SK-N-SH (cell line): ENCODE measurements at places on chromosomes 12 and 14.

- no peak for DNase-seq
Measured at GRCh38 chr12:106717673-106718072, 56.8 kb upstream of the RIC8B start.

GRCh38 chr14:32382704-32383103, 53.6 kb downstream of the AKAP6 start:
- DNase-seq: peak; percentile 34

DNA sequence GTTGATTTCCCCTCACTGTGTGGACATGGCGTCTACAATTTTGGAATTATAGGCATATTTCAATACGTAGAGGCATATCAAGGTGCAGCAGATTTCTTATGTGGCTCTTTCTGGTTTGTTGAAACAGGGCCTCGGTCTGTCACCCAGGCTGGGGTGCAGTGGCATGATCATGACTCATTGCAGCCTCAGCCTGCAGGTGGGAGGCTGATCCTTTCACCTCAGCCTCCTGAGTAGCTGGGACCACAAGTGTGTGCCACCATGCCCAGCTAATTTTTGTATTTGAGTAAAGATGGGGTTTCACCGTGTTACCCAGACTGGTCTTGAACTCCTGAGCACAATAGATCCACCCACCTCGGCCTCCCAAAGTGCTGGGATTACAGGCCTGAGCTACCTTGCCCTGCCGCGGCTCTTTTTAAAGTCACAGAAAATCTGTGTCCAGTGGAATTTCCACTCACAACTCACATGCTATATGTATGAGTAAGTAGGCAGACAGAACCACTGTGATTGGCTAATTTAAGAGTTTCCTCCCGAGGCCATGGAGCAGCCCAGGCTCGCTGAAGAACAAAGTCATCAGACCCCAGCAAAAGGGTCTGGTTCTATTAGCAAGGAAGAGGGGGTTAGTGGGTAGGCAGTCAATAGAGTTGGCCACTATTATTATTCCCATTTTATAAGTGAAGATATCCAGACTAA, 9.1 kb downstream of the GNG2 start:
- DNase-seq: no peak

GRCh38 chr14:32073537-32074189, 3.4 kb upstream of the ARHGAP5 start:
- DNase-seq: peak; percentile 61

- DNase-seq: no peak
Measured at GRCh38 chr12:67354322-67354721, 85.2 kb downstream of the CAND1 start.

- DNase-seq: no peak
Measured at GRCh38 chr12:72676556-72676955, 404.4 kb downstream of the TRHDE start.

- no peak for DNase-seq
Measured at GRCh38 chr14:21203470-21204166, 47.8 kb upstream of the OR5AU1 start.

DNA sequence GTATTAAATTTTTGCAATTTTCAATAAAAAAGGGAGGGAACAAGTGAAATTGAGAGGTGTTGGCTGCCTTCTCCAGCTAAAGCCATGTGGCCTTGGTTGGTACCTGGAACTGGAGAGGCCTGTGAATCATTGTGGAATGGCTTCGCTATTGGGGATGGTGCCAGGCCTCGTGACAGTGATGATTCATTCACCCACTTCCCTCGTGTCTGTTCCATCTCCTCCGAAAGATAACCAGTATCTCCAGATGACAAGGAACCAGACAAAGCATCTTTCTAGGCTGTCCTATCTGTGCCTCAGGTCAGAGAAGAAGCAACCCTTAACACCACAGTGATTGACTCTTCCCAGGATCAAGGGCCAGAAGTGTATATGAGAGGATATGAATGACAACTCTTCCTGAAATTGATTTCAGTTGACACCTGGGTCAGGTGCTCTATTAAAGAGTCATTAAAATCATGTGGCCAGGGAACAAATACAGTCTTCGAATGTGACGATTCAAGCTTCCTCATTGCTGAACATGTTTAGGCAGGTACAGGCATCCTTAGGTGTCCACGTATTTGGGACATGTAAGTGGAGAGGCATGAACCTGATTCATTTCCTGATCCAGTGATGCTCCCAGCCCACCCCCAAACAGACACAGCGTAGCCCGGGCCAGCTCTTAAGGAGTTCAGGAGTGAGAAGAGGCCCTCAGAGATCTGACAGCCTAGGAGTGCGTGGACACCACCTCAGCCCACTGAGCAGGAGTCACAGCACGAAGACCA, at the start of gene RNASE7:
Gene RNASE7 (plus strand): TSS at position 687 of the 758 bp plus-strand sequence. CDS start 631 bp downstream, outside the sequence.
- DNase-seq: no peak

DNA sequence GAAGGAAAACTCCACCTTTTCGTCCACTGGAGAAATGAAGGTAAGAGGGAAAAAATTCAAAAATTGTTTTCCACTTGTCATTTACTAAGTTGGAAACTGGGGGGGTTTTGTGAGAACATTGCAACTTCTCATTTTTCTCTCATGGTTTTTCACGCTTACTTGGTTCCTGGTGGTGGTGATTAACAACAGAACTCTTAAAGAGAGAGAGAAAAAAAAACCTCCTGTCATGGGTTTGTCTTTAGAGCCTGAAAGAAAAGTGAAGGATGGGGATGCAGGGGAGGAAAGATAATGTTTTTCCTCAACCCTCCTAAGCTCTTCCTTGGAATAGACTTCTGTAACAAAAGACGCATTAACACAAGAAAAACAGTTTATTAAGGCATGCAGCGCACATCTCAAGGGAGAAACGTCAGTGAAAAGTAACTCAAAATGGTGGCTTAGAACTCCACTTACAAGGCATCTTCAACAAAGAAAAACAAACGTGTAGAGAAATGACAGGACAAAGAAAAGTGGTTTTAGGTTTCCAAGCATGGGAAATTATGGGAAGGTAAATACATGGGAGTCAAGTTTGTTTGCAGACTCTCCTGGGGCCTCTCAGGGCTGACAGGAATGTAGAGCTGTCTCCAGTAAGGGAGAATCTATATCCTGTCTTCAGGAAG, 81.9 kb upstream of the ATF7IP start:
- DNase-seq: no peak

GRCh38 chr14:63200035-63200740, 4.1 kb upstream of the RHOJ start:
- no peak for DNase-seq
